ENCODE measurements at places on chromosomes 16 and 17. TPM values are rescaled to one million over a fixed set of nuclear protein-coding genes. Genes with fewer than 3 reads are reported as not detected.
A peak's percentile ranks its signal among the peaks of the same experiment; 100 is the strongest.

GRCh38 chr17:79192503-79193351, 118.1 kb downstream of the ENGASE start:
- no peaks in the 10 kb centered on the region for H3K4me1 ChIP-seq
- no peaks in the 10 kb centered on the region for H3K36me3 ChIP-seq
- H3K27ac ChIP-seq: no peak overlapping the region
- DNase-seq: no peak
- H3K4me3 ChIP-seq: no peak overlapping the region

GRCh38 chr16:4911970-4912386, 25.0 kb downstream of the PPL start:
- H3K27ac ChIP-seq: no peak overlapping the region
- H3K27me3 ChIP-seq: no peaks in the 10 kb centered on the region
- H3K4me3 ChIP-seq: no peak overlapping the region
- no peaks in the 10 kb centered on the region for H3K36me3 ChIP-seq
- no peaks in the 10 kb centered on the region for H3K4me1 ChIP-seq
- DNase-seq: no peak

DNA sequence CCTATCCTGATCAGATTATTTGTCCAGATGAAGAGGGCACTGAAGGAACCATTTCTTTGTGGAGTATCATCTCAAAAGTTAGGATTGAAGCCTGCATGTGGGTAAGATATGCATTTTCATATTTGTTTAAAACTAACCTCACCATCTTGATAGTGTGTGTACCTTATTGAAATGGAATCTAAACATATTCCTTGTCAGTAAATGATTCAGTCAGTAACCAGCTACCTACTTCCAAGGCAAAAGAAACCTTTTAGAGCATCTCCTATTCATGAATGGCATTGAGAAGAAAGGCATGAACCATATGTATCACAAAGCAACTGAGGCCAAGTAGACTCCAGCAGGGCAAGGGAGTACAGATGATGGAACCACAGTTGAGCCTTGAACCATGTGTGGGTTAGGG, 57.6 kb downstream of the VMP1 start:
- H3K27ac ChIP-seq: peak overlapping the region; percentile 100
- H3K4me1 ChIP-seq: peaks cover 39% of the 10 kb centered on the region
- DNase-seq: no peak
- H3K4me3 ChIP-seq: no peak overlapping the region
- H3K27me3 ChIP-seq: no peaks in the 10 kb centered on the region

DNA sequence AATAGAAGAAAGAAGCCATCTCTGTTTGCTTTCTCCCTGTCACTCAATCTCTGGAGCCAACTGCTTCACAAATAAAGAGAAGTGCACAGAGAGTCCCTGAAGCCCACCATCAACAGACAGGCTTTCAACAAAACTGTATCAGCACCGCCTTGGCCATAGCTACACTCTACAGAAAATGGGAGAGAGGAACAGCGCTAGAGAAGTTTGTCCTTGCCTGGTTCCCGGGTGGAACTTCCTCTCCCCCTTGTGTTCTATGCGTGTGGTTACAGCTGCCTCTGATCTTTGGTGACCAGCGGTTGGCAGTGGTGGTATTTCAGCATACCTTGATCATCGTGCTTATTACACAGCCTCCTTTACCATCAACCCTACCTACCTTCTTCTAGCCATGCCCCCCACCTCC, 91.4 kb upstream of the CCL2 start:
- H3K27me3 ChIP-seq: peaks cover 13% of the 10 kb centered on the region
- H3K27ac ChIP-seq: no peak overlapping the region
- no peaks in the 10 kb centered on the region for H3K36me3 ChIP-seq
- DNase-seq: no peak

DNA sequence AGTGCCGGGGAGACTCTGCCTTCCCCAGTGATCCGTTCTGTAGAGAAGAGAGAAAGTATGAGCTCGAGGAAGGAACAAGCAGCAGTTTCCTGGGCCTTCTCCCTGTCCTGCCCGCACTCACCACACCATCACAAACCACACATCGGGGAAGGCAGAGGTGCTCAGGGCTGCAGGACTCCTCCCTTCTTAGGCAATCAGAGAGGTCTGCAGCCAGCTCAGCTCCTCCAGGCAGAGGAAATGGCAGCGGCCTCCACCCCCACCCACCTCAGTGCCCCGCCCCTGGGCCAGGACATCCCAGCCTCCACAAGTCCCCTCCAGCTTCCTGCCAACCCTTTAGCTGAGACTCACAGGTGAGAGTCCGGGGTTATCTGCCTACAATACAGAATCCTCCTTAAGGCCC, 2.0 kb downstream of the ZNF319 start:
- H3K4me3 ChIP-seq: no peak overlapping the region
- H3K4me1 ChIP-seq: peaks cover 11% of the 10 kb centered on the region
- no peaks in the 10 kb centered on the region for H3K27me3 ChIP-seq
- H3K27ac ChIP-seq: no peak overlapping the region
- H3K36me3 ChIP-seq: no peaks in the 10 kb centered on the region
- DNase-seq: no peak

DNA sequence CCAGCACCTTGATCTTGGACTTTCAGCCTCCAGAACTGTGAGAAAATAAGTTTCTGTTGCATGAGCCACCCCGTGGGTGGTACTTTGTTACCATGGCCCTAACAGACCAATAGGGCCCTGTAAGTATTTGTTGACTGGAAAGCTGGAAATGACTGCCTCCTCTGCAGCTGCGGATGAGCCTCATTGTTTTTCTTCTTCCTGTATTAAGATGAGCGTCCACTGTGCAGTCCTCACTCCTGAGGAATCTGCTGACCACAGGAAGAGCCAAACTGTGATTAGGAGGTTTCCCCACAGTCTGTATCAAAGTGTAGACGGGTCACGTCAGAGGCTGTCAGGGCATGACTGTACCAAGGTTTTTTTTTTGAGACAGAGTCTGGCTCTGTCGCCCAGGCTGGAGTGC, 12.2 kb upstream of the AKTIP start:
- no peak overlapping the region for H3K27ac ChIP-seq
- H3K4me3 ChIP-seq: no peak overlapping the region
- peaks cover 3% of the 10 kb centered on the region for H3K4me1 ChIP-seq
- no peak for DNase-seq

DNA sequence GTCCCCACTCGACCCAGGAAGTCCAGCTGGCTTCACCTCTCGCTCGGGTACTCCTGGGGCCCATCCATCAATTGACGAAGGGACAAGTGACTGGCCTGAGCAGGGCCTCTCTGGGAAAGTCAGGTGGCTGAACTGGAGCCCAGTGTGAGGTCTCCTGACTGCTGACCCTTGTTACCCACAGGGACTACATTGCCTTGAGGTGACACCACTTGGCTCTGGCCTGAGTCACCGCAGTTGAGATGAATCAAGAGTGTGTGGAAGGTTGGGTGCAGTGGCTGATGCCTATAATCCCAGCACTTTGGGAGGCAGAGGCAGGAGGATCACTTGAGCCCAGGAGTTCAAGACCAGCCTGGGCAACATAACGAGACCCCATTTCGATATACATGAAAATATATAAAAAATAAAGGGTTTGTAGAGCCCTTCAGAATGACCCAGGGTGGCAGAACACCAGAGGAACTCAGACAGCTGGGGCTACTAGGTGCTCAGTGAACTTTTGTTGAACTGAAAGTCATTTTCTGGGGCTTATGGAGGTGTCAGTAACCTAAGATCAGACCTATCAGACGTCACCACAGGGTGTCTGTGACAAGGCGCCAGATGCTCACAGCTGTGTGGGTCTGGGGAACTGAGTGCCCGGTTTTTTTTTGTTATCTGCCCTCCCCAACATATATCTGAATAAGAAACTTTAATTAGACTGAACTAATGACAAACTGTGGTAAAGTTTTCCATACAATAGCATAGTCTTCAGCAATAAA, 14.8 kb upstream of the ZFP90 start:
- no peak overlapping the region for H3K27ac ChIP-seq
- H3K4me3 ChIP-seq: no peak overlapping the region
- DNase-seq: no peak

DNA sequence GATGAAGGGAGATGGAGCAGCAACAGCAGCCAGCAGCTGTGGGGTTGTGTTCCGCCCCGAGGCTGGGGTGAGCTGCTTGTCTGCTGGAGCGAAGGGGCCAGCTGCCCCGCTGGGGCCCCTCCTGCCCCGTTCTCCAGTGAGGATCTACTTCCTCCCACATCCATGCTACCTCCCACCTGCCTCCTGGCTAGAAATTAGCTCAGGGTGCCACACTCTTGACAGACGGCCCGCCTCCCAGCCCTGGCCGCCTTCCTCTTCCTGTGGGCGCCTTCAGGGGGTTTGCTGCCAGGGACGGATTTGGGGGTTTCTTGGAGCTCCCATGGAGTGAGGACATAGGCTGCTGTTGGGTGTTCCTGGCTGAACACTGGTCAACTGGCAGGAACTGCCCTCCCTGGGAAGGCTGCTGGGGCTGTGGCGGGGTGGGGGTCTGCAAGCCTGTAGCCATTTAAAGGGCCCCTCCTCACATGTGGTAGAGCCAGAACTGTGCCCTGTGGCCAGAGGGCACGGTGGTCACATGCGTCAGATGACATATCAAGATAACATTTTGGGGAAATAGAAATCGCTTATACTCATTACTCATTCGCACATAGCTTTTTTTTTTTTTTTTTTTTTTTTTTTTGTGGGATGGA, 13.1 kb downstream of the TBC1D24 start:
- no peaks in the 10 kb centered on the region for H3K27me3 ChIP-seq
- no peak overlapping the region for H3K4me3 ChIP-seq
- no peak overlapping the region for H3K27ac ChIP-seq
- H3K4me1 ChIP-seq: peaks cover 8% of the 10 kb centered on the region
- H3K36me3 ChIP-seq: no peaks in the 10 kb centered on the region

- no peak for DNase-seq
- no peak overlapping the region for H3K4me3 ChIP-seq
- H3K27ac ChIP-seq: no peak overlapping the region
Measured at GRCh38 chr16:11188801-11189740, 66.9 kb downstream of the SOCS1 start.

Gene KRT9
- not detected for total RNA-seq

Gene NPIPB8
- total RNA-seq: not detected

Gene TEX19
- total RNA-seq: 0.21 TPM

Gene DPEP1
- total RNA-seq: 0.18 TPM

Gene CDIPT
- 71.6 TPM for total RNA-seq

Gene TBC1D3L
- total RNA-seq: 7.0 TPM

All from Panc1 (cell line).